ENCODE measurements at places on chromosomes 7 and 10. TPM values are rescaled to one million over a fixed set of nuclear protein-coding genes. Genes with fewer than 3 reads are reported as not detected.

The NKX1-2 gene
- not detected for total RNA-seq

DNA sequence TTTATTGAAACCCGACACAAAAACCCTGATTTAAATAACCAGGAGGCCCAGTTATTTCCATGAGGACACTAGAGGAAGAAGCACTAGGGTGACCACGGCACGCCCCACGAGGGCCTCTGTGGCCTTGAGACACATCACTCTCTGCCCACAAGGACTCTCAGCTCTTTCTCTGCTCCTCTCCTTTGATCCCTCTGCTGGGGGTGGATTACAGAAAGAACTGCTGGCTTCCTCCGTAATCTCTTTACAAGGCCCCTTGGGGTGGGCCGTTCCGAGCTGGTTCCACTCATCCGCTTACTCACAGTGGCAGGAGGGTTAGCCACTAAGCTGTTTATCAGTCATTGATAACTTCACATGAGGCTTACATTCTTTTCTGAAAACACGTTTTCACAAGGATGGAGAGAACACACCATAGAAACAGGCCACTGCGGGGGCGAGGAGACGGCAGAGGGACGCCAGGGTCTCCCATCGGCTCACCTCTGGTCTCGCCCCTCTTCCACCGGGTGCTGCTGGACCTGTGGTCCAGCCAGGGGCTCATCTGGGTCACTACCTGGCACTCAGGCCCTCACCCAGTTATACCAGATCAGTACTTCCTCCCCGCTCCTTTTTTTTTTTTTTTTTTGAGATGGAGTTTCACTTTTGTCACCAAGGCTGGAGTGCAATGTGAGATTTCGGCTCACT is 17.6 kb upstream of the PFKFB3 start:
- peaks cover 37% of the 10 kb centered on the region for H3K4me1 ChIP-seq
- peak overlapping the region; percentile 49 for H3K27ac ChIP-seq
- H3K4me3 ChIP-seq = no peak overlapping the region
- H3K27me3 ChIP-seq = no peaks in the 10 kb centered on the region
- peak; percentile 25 for DNase-seq
- peaks cover 11% of the 10 kb centered on the region for H3K36me3 ChIP-seq

DNA sequence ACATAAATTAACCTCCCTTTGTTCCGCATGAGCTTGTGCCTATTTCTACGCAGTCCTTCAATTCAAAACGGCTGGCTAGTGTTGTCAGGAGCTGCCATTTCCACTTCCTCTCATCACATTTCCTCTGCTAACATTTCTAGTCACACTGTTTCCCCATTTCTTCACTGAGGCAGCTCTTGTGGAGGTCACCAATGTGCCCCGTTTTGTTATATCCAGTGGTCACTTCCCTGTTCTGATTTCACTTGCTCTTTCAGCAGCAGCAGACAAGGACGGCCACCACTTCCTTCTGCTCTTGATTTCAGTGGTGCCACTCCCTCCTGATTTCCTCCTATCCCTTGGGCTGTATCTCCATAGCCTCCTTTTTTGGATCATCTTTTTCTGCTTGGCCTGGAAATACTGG is 64.8 kb upstream of the SEC61G start:
- no peaks in the 10 kb centered on the region for H3K4me1 ChIP-seq
- H3K36me3 ChIP-seq = no peaks in the 10 kb centered on the region
- no peak overlapping the region for H3K4me3 ChIP-seq
- no peak overlapping the region for H3K27ac ChIP-seq
- DNase-seq = no peak
- peaks cover 25% of the 10 kb centered on the region for H3K27me3 ChIP-seq

The CRTAC1 gene
- total RNA-seq = not detected

The DKK1 gene
- not detected for total RNA-seq
